ENCODE measurements at places on chromosomes 11 and 22. TPM values are rescaled to one million over a fixed set of nuclear protein-coding genes. Genes with fewer than 3 reads are reported as not detected.

The PNPLA5 gene
- not detected for total RNA-seq

DNA sequence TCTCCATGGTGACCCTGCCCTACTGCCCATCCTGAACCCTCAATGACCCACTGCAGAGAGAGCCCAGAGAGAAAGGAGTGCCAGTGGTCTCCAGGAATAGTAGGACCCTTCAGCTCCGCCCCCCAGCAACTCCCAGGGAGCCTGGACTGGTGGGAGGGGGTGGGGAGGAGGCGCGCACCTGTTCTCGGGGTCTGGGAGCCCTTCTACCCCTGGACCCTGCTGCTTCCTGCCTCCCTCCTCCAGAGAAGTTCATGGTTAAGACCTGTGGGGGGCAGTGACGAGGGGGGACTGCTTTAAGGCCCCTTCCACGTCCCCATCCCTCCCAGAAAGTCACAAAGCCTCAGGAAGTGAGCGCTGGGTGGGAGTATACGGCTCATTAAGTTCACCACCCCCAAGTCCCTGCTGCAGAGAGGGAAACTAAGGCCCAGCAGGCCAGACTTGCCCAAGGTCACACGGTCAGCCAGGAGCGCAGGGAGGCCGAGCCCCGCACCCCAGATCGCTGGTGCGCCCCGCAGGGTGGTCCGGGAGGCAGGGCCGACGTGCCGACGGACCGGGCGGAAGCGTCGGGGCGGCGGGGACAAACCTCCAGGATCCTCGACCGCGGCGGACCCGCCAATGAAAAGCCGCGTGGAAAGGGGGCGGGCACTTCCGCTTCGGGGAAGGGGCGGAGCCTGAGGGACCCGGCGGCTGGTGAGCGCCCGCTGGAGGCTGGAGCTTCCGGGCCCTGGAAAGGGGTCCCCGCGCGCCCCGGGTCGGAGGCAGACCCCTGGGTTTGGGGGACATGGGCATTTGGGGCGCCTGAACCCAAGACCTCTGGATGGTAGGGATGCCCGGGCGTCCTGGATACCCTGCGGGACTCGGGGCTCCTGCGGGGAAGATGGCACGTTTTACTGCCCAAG, at the start of the genes NUDT22 and TRPT1:
NUDT22 (plus strand) TSS at position 667 of the 899 bp plus-strand sequence. CDS start 379 bp downstream, outside the sequence.
TRPT1 (minus strand) TSS at position 579 of the 899 bp plus-strand sequence; CDS start at position 253, 326 bp downstream.
- DNase-seq = peak; percentile 93
- H3K36me3 ChIP-seq = peaks cover 18% of the 10 kb centered on the region
- H3K27ac ChIP-seq = peak within 1 kb of the TSS; percentile 84
- peak within 1 kb of the TSS; percentile 68 for H3K4me3 ChIP-seq
- peaks cover 48% of the 10 kb centered on the region for H3K4me1 ChIP-seq

- H3K36me3 ChIP-seq = no peaks in the 10 kb centered on the region
- H3K27me3 ChIP-seq = no peaks in the 10 kb centered on the region
- DNase-seq = no peak
- H3K4me3 ChIP-seq = no peak overlapping the region
Measured at GRCh38 chr11:69394234-69394868, 87.1 kb upstream of the LINC01488 start.

The BBS1 gene
- 16.4 TPM for total RNA-seq

- peak within 1 kb of the TSS; percentile 60 for H3K27ac ChIP-seq
- DNase-seq = peak; percentile 89
- H3K36me3 ChIP-seq = no peaks in the 10 kb centered on the region
- peaks cover 20% of the 10 kb centered on the region for H3K4me1 ChIP-seq
- peak within 1 kb of the TSS; percentile 91 for H3K4me3 ChIP-seq
Measured at GRCh38 chr22:23857606-23858483, at the start of gene SLC2A11. SLC2A11 (plus strand) TSS chr22:23857875; CDS start chr22:23858000, 125 bp downstream.

DNA sequence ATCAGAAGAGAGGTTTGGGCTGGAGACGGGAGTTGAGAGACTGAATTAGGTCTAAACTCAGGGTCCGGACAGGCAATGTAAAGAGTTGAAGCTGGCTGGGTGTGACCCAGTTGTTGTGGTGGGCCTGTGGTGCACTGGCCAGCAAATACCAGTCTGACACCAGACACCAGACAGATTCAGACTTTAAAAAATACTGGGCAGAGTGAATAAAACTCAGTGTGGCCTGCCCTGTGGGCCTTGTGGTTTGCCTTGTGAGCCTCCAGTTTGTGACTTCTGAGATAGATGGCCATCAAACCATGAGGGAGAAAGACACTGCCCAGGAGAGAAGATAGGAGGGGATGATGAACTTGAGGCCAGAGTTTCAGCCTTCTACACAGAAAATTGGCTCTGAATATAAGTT, 25.8 kb downstream of the RCN1 start:
- H3K27ac ChIP-seq = no peak overlapping the region
- H3K4me3 ChIP-seq = no peak overlapping the region
- H3K4me1 ChIP-seq = no peaks in the 10 kb centered on the region
- no peak for DNase-seq
- H3K27me3 ChIP-seq = no peaks in the 10 kb centered on the region
